ENCODE measurements at places on chromosomes 3 and 15.

- no peak for DNase-seq
These were observed 23.2 kb upstream of the CMSS1 start for GRCh38 chr3:99794485-99794884.

DNA sequence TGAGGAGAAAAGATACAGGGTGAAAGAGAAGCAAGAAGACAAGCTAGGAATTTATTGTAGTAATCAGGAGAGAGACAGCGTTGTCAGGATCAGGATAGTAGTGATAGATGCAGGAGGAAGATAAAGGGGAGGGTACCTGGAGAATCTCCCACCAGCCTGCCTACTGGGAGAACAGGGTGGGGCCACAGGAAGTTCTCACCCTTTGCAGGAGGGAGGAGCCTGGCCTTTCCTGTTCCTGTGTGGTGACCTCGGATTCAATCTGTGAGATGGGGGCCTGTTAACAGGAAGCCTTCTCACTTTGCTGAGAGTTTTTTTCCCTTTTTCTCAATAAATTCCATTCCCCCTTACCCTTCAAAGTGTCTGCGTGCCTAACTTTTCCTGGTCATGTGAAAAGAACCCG, 37.6 kb downstream of the GMPS start:
- DNase-seq: no peak

DNA sequence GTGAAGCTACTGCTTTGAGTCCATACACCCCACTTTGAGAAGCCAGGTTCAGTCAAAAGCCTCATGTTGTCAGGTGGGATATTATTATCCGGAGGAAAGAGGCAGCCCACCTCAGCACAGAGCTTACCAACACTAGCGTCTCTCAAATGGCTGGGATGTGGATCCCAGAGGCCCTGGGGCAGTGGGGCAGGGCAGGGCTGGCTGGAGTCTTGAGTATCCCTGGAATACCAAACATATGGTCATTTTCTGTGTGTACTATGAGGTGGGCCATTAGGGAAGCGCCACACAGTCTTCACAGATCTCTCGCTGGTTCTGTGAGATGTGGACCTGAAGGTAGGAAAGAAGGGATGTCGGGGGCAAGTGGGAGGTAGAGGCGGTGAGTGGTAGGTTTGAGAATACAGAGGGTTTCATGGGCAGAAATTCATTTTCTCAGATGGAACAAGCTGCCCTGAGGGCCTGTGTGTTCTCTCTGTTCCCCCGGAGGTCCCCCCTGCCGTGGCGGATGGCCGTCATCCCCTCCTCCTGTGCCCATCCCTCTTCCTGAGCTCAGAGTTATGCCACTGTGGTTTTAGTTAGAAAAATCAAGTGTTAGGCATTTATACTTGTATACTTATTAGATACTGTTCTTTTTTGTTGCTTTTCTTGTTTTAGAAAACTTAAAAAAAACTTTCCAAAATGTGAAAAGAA, 66.4 kb downstream of the USP13 start:
- no peak for DNase-seq

DNA sequence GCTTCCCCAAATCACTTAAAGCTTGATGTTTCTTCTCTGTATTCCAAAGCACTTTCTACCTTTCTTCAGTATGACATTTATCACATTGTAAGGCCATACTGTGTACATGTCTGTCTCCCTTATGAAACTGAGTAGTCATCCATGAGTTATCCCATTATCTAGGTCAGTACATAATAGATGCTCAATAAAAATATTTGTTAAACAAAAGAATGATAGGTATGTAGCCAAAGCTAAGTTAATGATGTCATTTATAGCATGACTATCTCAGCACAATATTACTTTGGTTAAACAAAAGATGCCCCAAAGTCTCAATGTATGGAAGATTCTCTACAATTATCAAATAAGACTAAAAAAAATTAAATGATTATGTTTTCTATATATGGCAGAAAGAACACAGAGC, 3.1 kb upstream of the TMCO5A start:
- no peak for DNase-seq

DNA sequence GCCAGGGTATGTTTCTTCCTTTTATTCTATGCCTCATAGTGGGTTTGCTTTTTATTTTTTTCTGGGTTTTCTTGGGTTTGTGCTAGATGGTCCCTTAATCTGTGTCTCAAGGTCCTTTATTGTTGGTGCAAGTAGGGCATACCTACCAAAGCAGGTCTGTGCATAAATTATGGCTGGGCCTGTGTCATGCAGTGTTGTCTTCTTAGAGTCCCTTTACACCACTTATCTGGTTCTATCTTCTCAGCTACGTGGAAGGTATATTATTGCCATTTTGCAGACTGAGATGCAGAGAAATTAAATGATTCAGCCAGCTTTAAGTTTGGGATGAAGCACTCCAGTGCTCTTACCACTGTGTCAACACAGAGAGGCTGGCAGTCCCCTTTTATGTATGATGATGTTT, 293.5 kb upstream of the SOX2 start:
- no peak for DNase-seq

GRCh38 chr15:83185561-83185960, 22.1 kb downstream of the HDGFL3 start:
- no peak for DNase-seq

- no peak for DNase-seq
These were observed 5.4 kb downstream of the MEX3B start for GRCh38 chr15:82040390-82040789.
